Psoas muscle (tissue), 8 donors: ENCODE measurements at places on chromosomes 6 and 20. TPM values are rescaled to one million over a fixed set of nuclear protein-coding genes. Genes with fewer than 3 reads are reported as not detected.

AGER gene
- 1.7 TPM for polyA plus RNA-seq

ANKRD60 gene
- polyA plus RNA-seq, result not detected

CRISP2 gene
- polyA plus RNA-seq, result not detected

CNBD2 gene
- polyA plus RNA-seq, result 21.4 TPM

SLC12A5 gene
- polyA plus RNA-seq, result 0.29 TPM

DEFB132 gene
- not detected for polyA plus RNA-seq

TNNC2 gene
- polyA plus RNA-seq, result 2,508 TPM

RAMACL gene
- 0.48 TPM for polyA plus RNA-seq

GPR6 gene
- polyA plus RNA-seq, result not detected

SLC22A23 gene
- polyA plus RNA-seq, result 7.8 TPM

ZNF334 gene
- polyA plus RNA-seq, result 0.10 TPM

SLC32A1 gene
- polyA plus RNA-seq, result not detected

ADGRF5 gene
- 23.3 TPM for polyA plus RNA-seq

KIF25 gene
- polyA plus RNA-seq, result 0.23 TPM

HLA-DMB gene
- polyA plus RNA-seq, result 2.8 TPM

PAK5 gene
- not detected for polyA plus RNA-seq

KCNQ5 gene
- 10.6 TPM for polyA plus RNA-seq

MUC22 gene
- not detected for polyA plus RNA-seq

TRIM31 gene
- 0.15 TPM for polyA plus RNA-seq

HNF4A gene
- polyA plus RNA-seq, result not detected

VGLL2 gene
- 13.1 TPM for polyA plus RNA-seq

ELOVL2 gene
- 0.34 TPM for polyA plus RNA-seq

SASH1 gene
- 6.1 TPM for polyA plus RNA-seq

CCDC170 gene
- 0.08 TPM for polyA plus RNA-seq

GSTA3 gene
- polyA plus RNA-seq, result not detected

IL20RA gene
- 0.05 TPM for polyA plus RNA-seq

OOEP gene
- polyA plus RNA-seq, result 0.15 TPM

ENPP3 gene
- 0.10 TPM for polyA plus RNA-seq

LTB gene
- polyA plus RNA-seq, result 0.08 TPM

CD83 gene
- polyA plus RNA-seq, result 0.71 TPM

ANKRD66 gene
- polyA plus RNA-seq, result not detected

GGTLC1 gene
- polyA plus RNA-seq, result not detected

KIAA0408 gene
- 48.0 TPM for polyA plus RNA-seq

WASF1 gene
- polyA plus RNA-seq, result 5.3 TPM

CAPN11 gene
- polyA plus RNA-seq, result 0.05 TPM

ULBP3 gene
- polyA plus RNA-seq, result 0.55 TPM

UCKL1 gene
- 22.9 TPM for polyA plus RNA-seq

RIPOR3 gene
- 5.4 TPM for polyA plus RNA-seq

CFB gene
- 1.6 TPM for polyA plus RNA-seq

LY6G6F gene
- not detected for polyA plus RNA-seq

BPI gene
- 0.06 TPM for polyA plus RNA-seq

KCNG1 gene
- 0.03 TPM for polyA plus RNA-seq

SMIM26 gene
- polyA plus RNA-seq, result 253 TPM

PRL gene
- polyA plus RNA-seq, result 0.05 TPM

LAMA2 gene
- polyA plus RNA-seq, result 8.8 TPM

OR2B6 gene
- not detected for polyA plus RNA-seq

PRSS16 gene
- polyA plus RNA-seq, result 0.08 TPM

DEFB124 gene
- polyA plus RNA-seq, result not detected
